NCI-H2081 (cell line): ENCODE measurements at places on chromosomes 16 and 17.
A peak's percentile ranks its signal among the peaks of the same experiment; 100 is the strongest.

GRCh38 chr17:61000911-61001310, 323.3 kb downstream of the BCAS3 start:
- no peak for DNase-seq

DNA sequence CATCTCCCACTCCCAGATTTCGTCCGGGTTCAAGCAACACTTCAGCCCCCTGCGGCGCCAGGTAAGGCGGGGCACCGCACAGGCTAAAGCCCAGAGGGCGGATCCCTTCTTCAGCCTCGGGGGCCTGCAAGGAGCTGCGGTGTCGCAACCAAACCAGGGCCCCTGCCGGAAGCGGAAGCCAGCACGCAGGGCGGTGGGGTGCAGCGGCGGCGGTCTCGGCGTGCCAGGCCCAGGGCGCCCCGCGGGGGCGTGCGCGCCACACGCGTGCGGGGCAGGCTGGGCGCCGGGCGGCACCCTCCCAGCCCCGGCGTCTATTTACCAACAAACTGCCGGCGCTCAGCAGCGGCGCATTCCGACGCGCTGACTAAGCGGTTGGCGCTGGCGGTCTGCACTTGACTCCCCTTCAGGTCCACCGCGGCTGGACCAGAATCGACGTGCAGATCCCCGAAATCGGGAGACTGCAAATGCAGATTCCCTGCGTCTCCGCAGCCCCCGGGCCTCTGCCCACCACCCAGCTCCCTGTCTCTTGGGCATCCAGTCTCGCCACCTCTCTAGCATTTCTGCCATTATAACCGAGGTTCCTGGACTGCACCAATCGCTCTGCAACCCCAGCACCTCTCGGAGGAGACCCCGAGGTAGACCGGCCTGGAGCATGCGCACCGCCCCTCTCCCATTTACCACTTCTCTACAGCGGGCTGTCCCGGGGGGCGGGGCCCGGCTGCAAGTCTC, 421 bp upstream of the DLX4 start:
- peak; percentile 54 for DNase-seq

DNA sequence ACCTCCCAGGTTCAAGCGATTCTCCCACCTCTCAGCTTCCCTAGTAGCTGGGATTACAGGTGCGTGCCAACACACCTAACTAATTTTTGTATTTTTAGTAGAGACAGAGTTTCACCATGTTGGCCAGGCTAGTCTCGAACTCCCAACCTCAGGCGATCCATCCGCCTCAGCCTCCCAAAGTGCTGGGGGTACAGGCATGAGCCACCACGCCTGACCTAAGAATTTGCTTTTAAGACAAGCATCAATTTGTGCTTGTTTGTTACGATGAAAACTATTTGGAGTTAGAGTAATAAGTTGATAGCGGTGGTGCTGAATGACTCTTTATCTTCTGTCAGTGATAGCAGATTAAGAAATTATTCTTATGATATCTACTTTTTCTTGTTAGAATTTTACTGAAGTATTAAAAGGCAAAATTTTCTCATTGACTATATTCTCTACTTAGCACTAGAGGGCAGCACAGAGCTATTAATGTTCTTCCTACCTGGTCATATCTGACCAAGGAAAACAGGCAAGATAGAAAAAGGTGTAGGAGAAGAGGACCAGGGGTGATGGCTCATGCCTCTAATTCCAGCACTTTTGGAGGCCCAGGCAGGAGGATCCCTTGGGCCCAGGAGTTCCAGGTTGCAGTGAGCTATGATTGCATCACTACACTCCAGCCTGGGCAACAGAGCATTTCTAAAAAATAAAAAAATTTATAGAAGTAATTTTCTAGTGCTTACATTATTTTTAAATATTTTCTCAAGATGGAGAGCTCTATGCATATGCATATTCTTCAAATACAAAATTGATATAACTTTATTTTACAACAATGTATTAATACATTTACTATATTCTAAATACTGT, 24.5 kb downstream of the STXBP4 start:
- DNase-seq, result peak; percentile 52

DNA sequence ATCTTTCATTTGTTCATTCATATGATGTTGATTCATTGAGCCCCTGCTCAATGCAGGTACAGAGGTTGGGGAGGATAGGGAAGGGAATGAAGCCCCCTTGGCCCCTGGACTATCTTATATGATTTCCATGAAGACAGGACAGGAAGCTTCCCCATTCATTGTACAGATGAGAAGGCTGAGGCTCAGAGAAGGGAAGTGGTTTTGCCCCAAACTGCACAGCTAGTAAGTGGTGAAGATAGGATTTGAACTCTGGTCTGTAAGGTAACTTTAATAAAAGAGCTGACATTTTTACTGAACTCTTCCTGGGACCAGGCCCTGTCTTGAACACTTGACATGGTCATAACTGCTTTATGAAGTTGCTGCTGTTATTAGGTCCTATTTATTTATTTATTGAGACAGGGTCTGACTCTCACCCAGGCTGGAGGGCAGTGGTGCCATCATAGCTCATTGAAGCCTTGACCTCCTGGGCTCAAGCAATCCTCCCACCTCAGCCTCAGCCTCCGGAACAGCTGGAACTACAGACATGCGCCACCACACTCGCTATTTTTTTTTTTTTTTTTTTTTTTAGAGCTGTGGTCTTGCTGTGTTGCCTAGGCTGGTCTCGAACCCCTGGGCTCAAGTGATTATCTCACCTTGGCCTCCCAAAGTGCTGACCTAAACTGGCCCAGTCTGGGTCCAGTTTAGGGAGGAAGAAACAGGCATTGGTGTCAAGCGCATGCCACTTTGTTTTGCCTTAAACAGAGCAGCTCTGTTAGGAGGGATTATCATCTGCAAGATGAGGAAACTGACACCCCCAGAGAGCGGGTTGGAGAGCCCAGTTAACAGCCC, 5.0 kb downstream of the CTF1 start:
- no peak for DNase-seq

- no peak for DNase-seq
Observed at GRCh38 chr17:9199571-9200551, 178.6 kb downstream of the NTN1 start.

DNA sequence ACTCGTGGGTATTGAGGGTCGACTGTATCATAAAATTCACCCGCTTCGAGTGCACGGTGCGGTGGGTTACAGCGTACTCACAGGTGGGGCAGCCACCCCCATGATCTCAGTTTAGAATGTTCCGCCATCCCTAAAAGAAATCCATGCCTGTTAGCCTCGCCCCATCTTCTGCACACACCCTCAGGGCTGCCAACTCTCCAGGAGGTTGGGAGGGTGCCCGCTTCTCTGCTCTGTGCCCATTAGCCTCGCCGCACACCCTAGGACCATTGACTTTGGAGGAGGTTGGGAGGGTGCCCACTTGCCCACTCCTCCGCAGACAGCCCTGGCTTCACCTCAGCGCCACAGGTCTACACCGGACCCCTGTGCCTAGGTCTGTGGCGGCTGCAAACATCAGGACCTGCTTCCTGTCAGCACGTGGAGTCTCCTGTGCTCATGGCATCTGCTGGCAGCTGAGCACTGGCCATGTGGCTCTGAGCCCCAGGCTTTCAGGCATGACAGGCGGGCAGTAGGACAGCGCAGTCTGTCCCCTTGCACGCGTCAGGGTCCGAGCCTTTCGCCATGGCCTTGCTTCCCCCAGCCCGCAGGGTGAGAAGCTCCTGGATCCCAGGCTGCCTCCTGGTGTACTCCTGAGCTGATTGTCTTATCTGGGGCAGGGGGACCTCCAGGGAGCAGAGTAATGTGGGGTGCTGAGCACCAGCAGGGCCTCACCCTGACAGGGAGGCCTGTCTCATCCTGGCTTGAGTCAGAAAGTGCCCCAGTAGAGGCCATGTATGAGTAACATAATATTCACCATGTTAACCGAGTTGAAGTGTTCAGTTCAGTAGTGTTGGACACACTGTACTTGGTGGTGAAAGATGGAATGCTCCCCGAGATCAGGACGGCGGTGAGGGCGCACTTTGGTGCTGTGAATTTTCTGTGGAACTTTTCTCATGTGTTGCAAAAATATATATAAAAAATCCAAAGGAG, 21.9 kb downstream of the NME3 start:
- DNase-seq, result no peak

- DNase-seq, result no peak
Observed at GRCh38 chr17:58403311-58403710, 14.0 kb downstream of the RNF43 start.

GRCh38 chr17:27596566-27597187, 34.3 kb upstream of the LGALS9 start:
- DNase-seq, result no peak

- no peak for DNase-seq
Observed at GRCh38 chr17:19312406-19312805, 50.1 kb downstream of the B9D1 start.

GRCh38 chr17:33517746-33518145, 224.7 kb upstream of the ASIC2 start:
- no peak for DNase-seq

GRCh38 chr17:27378482-27379175, 77.6 kb upstream of the KSR1 start:
- no peak for DNase-seq

DNA sequence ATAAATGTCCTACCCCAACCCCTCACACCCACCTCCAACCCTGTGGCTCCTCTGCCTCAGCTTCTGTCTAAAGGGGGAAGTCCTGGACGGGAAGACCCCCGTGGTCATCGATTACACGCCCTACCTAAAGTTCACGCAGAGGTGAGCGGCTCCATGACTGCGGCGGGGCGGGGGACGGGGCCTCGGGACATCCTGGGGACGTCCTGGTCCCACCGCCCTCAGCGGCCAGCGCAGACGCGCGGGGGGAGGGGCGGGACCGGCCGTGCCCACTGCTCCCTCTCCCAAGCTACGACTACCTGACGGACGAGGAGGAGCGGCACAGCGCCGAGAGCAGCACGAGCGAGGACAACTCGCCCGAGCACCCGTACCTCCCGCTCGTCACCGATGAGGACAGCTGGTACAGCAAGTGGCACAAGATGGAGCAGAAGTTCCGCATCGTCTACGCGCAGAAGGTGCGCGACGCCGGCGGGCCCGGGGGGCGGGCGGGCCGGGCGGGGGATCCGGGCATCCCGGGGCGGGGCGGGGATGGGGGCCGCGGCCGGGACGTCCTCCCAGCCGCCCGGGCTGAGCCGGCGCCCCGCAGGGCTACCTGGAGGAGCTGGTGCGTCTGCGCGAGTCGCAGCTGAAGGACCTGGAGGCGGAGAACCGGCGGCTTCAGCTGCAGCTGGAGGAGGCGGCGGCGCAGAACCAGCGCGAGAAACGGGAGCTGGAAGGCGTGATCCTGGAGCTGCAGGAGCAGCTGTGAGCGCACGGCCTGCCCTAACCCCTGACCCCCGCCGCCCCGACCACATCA, 6.7 kb downstream of the RUNDC3A start:
- DNase-seq, result peak; percentile 47

DNA sequence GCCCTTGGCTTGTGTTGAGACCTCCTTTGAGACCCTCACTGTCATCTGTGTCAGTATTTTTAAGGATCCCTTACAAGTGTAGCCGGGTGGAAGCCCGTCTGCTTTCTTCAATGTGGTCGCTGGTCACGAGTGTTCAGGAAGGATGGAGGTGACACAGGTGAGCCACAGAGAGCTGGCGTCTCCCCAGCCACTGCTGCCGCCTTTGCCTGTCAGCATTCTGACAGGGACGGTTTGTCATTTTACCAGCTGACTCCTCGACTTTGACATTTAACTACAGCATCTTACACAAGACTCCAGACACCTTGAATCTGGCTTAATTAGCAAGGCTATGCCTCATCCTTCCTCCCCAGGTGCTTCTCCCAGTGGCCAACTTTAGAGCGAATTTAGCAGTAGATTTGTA, 56.3 kb upstream of the MPHOSPH6 start:
- DNase-seq, result no peak

GRCh38 chr17:77476006-77476405, 335.2 kb downstream of the SEC14L1 start:
- no peak for DNase-seq

DNA sequence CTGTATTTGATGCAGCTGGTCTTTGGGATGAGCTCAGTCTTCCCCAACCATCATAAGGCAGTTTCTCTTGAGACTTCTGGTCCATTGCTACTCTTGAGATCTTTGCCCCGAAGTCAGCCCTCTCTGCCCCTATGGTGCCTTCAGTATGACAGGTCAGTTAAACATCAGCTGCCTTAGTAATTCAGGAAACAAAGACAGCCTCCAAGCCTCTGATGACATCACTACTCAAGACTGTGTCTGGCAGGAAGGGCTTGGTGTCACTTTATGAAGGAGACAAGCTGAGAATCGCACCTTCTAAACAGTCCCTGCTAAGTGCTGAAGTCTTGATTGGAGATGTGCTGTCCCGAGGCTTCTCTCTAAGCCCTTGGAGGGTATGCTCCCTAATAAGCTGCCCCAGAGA, 104.9 kb upstream of the TBX2 start:
- DNase-seq, result no peak

DNA sequence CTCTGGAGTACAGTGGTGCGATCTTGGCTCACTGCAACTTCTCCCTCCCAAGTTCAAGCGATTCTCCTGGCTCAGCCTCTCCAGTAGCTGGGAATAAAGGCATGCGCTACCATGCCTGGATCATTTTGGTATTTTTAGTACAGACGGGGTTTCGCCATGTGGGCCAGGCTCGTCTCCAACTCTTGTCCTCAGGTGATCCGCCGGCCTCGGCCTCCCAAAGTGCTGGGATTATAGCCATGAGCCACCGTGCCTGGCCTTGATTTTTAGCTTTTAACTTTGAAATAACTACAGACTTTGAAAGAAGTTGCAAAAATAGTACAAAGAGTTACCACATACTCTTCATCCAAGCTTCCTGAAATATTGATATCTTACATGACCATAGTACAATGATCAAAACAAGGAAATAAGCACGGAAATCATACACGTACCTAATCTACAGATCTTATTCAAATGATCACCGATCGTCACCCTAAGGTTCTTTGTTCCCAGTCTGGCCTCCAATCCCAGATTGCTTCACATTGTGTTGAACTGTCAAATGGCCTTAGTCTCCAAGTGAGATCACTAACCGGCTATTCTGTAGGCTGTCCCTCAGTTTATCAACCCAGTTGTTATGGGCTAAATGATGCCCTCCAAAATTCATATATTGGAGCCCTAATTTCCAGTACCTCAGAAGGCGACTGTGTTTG, 18.4 kb downstream of the NPIPA1 start:
- no peak for DNase-seq

GRCh38 chr17:32495359-32496231, 8.8 kb downstream of the CDK5R1 start:
- DNase-seq, result no peak

GRCh38 chr17:76000755-76001521, at the start of gene CDK3:
TSS of gene CDK3 (plus strand) at chr17:76000855. CDS start at chr17:76001426, 571 bp downstream.
- DNase-seq, result no peak

- no peak for DNase-seq
Observed at GRCh38 chr17:77451894-77452852, 311.4 kb downstream of the SEC14L1 start.

- DNase-seq, result no peak
Observed at GRCh38 chr17:36727052-36727451, 125.7 kb downstream of the MRM1 start.

- DNase-seq, result no peak
Observed at GRCh38 chr16:27385398-27385797, 16.6 kb upstream of the IL21R start.

- DNase-seq, result peak; percentile 86
Observed at GRCh38 chr17:66661411-66662256, 173.3 kb upstream of the CACNG5 start.

DNA sequence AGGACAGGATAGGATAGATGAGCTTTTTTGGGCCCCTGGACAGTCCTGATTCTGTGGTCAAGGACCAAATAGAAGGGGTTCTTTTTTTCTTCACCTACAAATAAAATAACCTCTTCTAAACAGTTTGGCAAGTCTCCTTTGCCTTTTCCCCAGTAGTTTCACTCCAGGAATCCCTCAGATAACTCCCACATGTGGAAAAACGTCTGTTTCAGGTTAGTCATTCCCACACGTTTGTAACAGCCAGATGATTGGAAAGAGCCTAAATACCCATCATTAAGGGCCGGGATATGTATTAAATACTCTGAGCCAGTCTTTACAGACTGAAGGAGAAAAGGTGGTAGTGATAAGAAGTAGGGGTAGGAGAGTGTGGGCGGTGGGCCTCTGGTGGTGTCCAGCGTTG, 58.3 kb downstream of the PLD6 start:
- no peak for DNase-seq
